ENCODE measurements at places on chromosomes 16 and 17. TPM values are rescaled to one million over a fixed set of nuclear protein-coding genes. Genes with fewer than 3 reads are reported as not detected.

DNA sequence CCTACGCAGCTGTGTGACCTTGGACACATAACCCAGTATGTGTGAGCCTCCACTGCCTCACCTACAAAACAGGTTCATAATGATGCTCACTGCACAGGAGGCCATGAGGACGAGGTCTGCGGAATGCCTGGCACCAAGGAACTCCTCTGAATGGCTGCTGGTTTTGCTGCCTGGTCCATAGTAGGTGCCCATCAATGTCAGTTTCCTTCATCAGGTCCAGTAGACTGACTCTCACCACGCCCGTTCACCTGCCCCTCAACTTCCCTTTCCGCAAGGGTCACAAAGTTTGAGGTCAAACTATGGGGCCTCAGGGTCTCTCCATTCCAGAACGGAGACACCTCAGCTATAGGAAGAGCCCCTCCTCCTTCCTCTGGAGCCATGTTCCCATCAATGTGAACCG, 8.8 kb downstream of the PNMT start:
- peak; percentile 29 for DNase-seq

The SMIM5 gene
- 8.0 TPM for total RNA-seq

- no peak for DNase-seq
Observed at GRCh38 chr17:81863833-81864768, 3.8 kb upstream of the P4HB start.

The GP2 gene
- 0.94 TPM for total RNA-seq

The DNAI2 gene
- 0.22 TPM for total RNA-seq

DNA sequence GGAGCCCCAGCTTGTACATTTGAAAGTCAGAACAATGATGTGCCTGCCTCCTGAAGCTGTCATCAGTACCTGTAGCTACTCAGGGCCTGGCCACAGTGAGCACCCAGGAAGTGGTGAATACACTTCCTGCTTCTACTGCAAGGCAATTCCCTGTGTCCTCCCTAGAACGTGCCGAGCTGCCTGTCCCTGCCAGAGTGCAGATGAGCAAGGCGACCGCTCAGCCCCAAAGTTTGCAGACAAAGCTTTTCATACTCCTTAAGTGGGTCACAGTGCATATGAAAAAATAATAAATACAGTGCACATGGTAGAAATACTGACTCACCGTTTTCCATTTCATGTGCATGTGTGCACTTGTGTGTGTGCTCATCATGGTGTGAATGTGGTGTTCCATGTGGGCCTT, 77.3 kb downstream of the MPRIP start:
- DNase-seq = peak; percentile 80

The CCL5 gene
- 10.3 TPM for total RNA-seq

The C16orf46 gene
- 1.7 TPM for total RNA-seq

GRCh38 chr16:10113248-10113647, 69.0 kb downstream of the GRIN2A start:
- no peak for DNase-seq

- no peak for DNase-seq
Observed at GRCh38 chr17:51050291-51051033, 70.2 kb downstream of the SPAG9 start.

The CEMP1 gene
- total RNA-seq = 0.54 TPM

The SLC16A5 gene
- total RNA-seq = 184 TPM

GRCh38 chr16:89120921-89121351, 27.3 kb downstream of the ACSF3 start:
- no peak for DNase-seq

GRCh38 chr16:87542531-87543102, 49.8 kb upstream of the ZCCHC14 start:
- DNase-seq = no peak

DNA sequence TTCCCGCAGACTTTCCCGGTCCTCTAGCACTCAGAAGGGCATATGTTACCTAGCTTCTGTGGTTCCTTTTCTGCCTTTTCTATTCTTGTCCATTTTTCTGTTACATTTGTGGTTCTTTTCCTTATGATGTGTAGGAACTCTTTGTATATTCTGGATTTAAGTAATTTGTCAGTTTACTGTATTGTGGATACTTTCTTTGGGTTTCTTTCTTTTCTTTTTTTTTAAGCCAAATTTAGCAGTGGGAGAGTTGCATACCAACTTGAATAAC, 657 bp downstream of the ALDH3A2 start:
- DNase-seq = no peak

The FA2H gene
- total RNA-seq = 4.2 TPM

The CX3CL1 gene
- 46.4 TPM for total RNA-seq

DNA sequence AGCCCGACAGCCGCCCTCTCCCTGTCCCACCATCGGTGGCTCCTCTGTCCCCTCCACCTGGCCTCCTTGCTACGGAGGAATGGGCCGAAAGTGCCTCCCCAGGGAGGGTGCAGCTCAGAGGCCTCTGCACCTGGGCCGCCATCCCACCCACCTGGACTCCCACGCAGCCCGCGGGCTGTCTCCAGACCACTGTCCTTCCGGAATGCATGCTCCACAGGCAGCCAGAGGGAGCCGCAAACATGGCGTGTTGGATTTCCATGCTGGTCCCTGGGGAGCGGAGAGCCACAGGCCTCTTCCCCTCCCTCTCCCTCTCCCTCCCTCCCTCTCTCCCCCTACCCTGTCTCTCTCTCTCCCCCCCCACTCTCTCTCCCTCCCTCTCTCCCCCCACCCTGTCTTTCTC, 3.0 kb downstream of the SSTR5 start:
- DNase-seq = no peak

DNA sequence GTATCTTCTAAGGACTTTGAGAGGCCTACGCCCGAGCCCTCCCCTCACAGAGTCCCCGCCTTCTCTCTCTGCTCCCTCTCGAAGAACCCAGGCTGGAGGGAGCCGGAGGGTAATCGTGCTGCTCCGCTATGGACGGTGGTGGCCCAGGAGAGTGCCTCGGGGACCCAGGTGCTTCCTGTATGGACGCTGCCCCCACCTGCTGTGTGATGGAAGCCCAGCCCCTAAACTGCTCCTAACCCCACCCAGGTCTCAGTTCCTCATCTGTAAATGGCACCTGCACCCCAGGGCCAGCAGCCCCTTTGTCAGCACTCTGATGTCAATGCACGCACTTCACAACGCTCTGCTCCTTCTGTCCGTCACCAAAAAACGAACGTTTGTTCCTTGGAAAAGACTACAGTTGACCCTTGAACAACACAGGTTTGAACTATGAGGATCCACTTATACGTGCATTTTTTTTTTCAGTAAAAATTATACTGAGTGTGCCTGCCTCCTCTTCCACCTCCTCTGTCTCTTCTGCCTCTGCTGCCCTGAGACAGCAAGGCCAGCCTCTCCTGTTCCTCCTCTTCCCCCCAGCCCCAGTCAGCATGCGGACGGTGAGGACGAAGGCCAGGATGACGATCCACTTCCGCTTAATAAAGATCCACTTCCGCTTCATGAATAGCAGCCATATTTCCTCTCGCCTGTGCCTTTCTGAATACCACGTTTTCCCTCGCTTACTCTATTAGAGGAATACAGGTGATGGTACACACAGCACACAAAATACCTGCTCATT, 118.3 kb downstream of the BANP start:
- no peak for DNase-seq

GRCh38 chr16:78437352-78437968, 338.0 kb downstream of the WWOX start:
- no peak for DNase-seq

The TBC1D3K gene
- not detected for total RNA-seq

The ACE gene
- 4.3 TPM for total RNA-seq

DNA sequence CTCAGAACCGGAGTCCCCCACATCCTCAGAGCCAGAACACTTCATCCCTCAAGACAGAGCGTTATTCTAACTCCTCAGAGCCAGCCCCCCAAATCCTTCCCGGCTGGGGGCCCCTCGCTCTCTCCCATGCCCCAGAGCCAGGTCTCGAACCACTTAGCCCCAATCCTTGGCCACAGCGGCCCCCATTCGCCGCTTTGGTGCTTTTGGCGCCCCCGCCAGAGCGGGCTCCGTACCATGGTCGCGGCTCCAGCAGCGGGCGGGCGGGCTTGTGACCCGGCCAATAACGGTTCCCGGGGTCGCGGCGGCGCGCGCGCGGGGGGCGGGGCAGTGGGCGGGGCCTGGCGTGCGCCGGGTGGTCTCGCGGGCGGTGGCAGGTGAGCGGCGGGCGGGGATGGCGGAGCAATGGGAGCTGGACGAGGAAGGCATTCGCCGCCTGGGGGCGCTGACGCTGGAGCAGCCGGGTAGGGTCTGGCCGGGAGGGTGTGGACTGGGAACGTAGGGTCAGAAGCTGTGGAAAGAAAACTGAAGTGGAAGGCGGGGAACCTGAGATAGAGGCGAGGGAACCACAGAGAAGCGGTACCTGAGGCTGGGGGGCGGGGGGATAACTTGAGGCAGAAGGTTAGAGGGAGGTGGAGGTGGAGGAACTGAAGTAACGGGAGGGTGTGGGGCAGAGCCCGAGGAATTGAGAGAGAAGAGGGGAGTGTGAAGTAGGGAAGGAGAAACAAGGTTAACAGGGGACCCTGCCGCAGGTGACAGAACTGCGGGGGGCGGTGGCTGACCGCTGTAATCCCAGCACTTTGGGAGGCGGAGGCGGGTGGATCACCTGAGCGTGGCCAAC, at the start of the genes KCTD19 and LRRC36:
Gene KCTD19 (minus strand): TSS at position 270 of the 838 bp plus-strand sequence. CDS start 34 bp downstream, at position 236.
Gene LRRC36 (plus strand): TSS at position 344 of the 838 bp plus-strand sequence. CDS start 48 bp downstream, at position 392.
- DNase-seq = peak; percentile 83

DNA sequence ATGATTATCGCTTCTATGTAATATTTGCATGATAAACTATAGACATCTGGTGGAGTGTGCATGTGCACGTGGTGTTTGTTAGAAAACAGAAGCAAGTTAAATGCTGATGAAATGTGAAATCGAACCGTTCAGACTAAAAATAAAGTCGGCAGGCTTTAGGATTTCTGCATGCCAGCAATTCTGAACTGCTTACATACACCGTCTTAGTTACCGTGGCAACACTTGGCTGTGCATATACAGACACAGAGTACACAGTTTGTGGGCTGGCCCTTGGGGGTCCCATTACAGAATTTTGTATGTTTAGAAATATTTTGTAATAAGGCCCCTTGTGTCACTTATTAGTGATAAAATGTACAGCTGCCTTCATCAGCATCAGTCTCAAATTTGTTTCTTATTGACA, 605.5 kb downstream of the RBFOX1 start:
- no peak for DNase-seq

DNA sequence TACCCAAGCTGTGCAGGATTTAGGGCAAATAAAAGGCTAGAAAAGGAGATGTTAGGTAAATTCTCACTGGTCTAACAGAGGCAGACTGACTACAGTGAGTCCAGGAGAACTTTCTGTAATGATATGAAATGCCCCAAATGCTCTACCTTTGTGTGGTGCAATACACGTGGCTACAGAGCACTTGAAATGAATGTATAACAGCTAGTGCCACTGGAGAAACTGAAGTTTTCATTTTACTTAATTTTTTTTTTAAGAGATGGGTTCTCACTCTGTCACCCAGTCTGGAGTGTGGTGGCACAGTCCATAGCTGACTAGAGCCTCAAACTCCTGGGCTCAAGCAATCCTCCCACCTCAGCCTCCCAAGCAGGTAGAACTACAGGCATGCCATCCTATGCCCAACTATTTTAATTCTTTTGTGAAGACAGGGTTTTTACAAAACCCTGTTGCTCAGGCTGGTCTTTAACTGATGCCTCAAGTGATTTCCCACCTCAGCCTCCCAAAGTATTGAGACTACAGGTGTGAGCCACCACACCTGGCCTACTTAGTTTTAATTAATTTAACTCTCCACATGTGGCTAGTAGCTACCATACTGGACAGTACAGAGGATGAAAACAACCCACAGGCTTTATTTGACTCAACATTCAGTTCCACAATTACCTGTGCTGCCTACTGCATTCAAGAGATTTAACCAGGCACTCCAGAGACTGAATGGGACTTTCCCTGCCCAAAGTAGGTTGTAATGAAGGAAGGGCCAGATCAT, 84.8 kb upstream of the PLEKHM1 start:
- no peak for DNase-seq

The KIF18B gene
- 0.44 TPM for total RNA-seq

- DNase-seq = peak; percentile 28
Observed at GRCh38 chr17:9788601-9789000, 2.8 kb downstream of the DHRS7C start.

GRCh38 chr16:11682655-11683096, 14.4 kb downstream of the SNN start:
- no peak for DNase-seq

- no peak for DNase-seq
Observed at GRCh38 chr17:52885882-52886281, 727.4 kb upstream of the CA10 start.

The SLFN12L gene
- 6.2 TPM for total RNA-seq

GRCh38 chr17:57915544-57915943, 39.7 kb downstream of the CUEDC1 start:
- no peak for DNase-seq

DNA sequence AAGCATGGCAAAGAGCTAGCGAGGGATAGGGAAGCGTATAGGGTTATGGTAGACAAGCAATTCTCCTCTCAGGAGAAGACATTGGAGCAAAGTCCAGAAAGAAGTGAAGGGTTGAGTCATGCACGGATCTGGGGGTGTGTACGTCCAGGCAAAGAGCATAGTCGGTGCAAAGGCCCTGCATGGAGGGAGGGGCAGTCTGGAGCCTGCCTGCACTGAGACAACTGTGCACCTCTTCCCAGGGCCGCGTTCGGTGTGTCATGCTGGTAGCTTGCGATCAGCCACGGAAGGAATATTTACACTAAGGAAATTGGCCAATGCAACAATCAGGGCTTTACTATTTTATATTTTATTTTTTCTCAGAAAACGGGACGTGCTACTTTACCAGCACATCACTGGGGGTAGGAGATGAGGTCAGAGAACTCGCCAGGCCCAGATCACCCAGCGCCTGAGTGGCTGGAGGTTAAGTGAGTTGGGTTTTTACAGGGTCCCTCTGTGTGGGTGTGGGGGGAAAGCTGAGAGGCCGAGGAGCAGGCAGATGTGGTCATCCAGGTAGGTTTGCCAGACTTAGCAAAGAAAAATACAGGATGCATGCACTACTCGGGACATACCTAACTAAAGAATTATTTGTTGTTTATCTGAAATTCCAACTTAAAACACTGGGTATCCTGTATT, 6.7 kb upstream of the B9D1 start:
- DNase-seq = no peak

- DNase-seq = no peak
Observed at GRCh38 chr16:64153718-64154117, 968.1 kb downstream of the CDH11 start.

The NLRC3 gene
- total RNA-seq = 5.3 TPM

DNA sequence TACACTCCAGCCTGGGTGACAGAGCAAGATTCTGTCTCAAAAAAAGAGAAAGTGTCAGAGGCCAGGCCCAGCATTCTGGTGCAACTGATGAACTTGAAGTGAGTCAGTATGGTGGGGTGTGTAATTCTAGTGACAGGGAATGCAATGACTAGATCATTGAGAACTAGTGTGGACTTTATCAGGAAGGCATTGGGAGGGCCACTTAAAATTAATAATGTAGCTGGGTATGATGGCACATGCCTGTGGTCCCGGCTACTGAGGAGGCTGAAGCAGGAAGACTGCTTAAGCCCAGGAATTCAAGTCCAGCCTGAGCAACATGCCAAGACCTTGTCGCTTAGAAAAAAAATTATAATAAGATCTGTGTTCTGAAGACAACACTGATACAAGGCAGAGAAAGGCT, 90.8 kb downstream of the STX8 start:
- DNase-seq = no peak

GRCh38 chr16:66346221-66346620, 20.3 kb upstream of the CDH5 start:
- DNase-seq = no peak
